ENCODE measurements at places on chromosomes 12 and 14.

- H3K36me3 ChIP-seq: no peaks in the 10 kb centered on the region
- peaks cover 24% of the 10 kb centered on the region for H3K4me1 ChIP-seq
- H3K4me3 ChIP-seq: no peak overlapping the region
- H3K27ac ChIP-seq: peak overlapping the region; percentile 27
Observed at GRCh38 chr12:122003651-122004611, 17.8 kb upstream of the BCL7A start.

GRCh38 chr14:69572030-69572840, 2.4 kb downstream of the CCDC177 start:
- H3K27me3 ChIP-seq: peaks cover 100% of the 10 kb centered on the region
- H3K27ac ChIP-seq: no peak overlapping the region
- H3K4me1 ChIP-seq: peaks cover 36% of the 10 kb centered on the region
- peak overlapping the region; percentile 66 for H3K4me3 ChIP-seq

DNA sequence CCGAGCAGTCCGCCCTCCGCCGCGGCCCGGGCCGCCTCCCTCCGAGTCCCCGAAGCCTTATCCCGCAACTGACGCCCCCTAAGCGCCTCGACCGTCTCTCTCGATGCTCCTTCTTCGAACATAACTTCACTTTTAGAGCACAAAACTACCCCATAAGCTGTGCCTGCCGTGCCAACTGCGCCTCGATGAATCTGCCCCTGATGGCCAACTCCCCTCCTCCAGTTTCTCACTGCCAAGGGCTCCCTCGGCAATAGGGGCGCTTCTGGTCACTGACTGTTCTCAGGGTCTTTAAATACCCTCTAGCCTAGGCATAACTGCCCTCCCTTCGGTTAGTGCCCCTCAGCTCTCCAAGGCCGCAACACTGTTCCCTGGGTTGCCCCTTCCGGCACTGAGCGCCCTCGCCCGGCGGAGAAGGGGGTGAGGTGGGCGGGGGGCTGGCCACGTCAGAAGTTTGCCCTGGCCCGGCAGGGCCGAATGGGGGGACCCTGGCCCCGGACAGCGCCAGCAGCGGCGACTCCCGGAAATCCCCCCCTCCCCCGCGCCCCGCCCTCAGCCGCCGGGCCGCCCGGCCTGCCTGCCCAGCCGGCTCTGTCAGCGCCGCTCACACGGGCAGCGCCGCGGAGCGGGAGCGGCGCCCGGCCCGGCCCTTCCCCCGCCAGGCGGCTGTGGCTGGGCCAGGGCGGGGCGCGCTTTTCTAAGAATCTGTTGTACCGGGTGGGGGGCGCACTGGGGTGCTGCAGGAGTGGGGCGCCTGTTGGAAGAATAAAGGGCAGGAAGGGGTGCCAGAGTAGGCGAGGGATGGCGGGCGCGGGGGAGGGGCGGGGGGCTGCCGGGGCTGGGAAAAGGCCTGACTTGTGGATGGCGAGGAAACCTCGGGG, 10.6 kb downstream of the RARG start:
- H3K36me3 ChIP-seq: no peaks in the 10 kb centered on the region
- peak; percentile 81 for DNase-seq
- H3K4me1 ChIP-seq: peaks cover 80% of the 10 kb centered on the region
- H3K27ac ChIP-seq: peak overlapping the region; percentile 100

GRCh38 chr12:89177802-89178395, 174.4 kb downstream of the DUSP6 start:
- H3K27ac ChIP-seq: no peak overlapping the region
- H3K27me3 ChIP-seq: no peaks in the 10 kb centered on the region

GRCh38 chr12:120843472-120843871, 60.7 kb downstream of the SPPL3 start:
- no peak overlapping the region for H3K27ac ChIP-seq
- H3K36me3 ChIP-seq: no peaks in the 10 kb centered on the region
- H3K4me3 ChIP-seq: no peak overlapping the region
- DNase-seq: no peak

DNA sequence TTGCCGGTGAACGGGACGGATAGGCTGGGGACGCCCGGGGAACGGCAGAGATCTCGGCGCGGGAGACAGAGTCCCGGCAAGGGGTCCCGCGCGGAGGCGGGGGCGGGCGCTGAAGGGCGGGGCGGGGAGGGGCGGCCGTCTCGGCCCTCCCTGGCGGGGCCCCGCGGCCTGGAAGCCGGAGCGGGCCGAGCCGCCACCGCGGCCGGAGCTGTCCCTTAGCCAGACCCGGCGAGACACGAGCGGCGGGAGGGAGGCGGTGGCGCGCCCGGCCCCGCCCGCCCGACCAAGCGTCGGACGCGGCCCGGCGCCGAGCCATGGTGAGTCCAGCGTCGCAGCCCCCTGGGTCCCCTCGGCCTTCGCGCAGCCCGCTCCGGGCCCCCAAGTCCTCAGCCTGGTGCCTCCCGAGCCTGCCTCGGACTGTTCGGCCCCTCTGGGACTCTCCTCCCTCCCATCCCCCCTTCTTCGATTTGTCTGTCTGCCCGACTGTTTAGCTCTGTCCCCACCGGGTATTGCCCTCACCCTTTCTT, at the start of gene ARHGEF40:
Gene ARHGEF40, plus strand, starts transcription at position 222 of the 527 bp plus-strand sequence. Its CDS starts 93 bp downstream, at position 315.
- peak within 1 kb of the TSS; percentile 88 for H3K4me3 ChIP-seq
- peak within 1 kb of the TSS; percentile 95 for H3K27ac ChIP-seq
- peak; percentile 79 for DNase-seq
- no peaks in the 10 kb centered on the region for H3K27me3 ChIP-seq

GRCh38 chr12:3432176-3432742, 58.7 kb upstream of the PRMT8 start:
- no peaks in the 10 kb centered on the region for H3K36me3 ChIP-seq
- no peak for DNase-seq
- H3K27ac ChIP-seq: no peak overlapping the region
- H3K4me3 ChIP-seq: no peak overlapping the region

GRCh38 chr14:51554953-51555352, 96.8 kb upstream of the FRMD6 start:
- H3K4me3 ChIP-seq: no peak overlapping the region
- H3K27ac ChIP-seq: no peak overlapping the region
- H3K4me1 ChIP-seq: no peaks in the 10 kb centered on the region
- DNase-seq: no peak
- no peaks in the 10 kb centered on the region for H3K36me3 ChIP-seq

- H3K4me3 ChIP-seq: peak overlapping the region; percentile 54
- peaks cover 80% of the 10 kb centered on the region for H3K4me1 ChIP-seq
- no peak for DNase-seq
- no peaks in the 10 kb centered on the region for H3K36me3 ChIP-seq
- H3K27ac ChIP-seq: peak overlapping the region; percentile 93
Observed at GRCh38 chr12:52033446-52034140, 17.6 kb upstream of the NR4A1 start.

DNA sequence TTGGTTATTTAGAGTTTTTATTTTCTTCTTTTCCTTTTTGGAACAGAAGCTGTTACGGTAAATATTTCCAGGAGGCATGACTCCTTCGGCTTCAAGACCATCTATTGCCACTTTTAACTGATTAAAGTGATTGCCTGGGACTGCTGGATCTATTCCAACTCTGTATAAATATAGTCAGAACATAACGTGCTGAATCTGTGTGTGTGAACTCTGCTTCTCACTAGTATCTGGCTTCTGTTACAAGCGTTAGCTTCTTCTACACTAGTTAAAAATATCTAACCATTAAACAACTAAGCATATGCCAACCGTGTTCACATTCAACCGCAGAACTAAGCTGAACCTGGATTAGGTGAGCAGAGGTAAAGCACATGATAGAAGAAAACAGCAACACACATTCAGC, 49.0 kb downstream of the TMTC1 start:
- peaks cover 99% of the 10 kb centered on the region for H3K4me1 ChIP-seq
- no peak for DNase-seq
- peaks cover 9% of the 10 kb centered on the region for H3K36me3 ChIP-seq
